ENCODE measurements at places on chromosomes 6 and 20. TPM values are rescaled to one million over a fixed set of nuclear protein-coding genes. Genes with fewer than 3 reads are reported as not detected.

- no peak for DNase-seq
Measured at GRCh38 chr6:151205721-151206600, 33.8 kb upstream of the AKAP12 start.

DNA sequence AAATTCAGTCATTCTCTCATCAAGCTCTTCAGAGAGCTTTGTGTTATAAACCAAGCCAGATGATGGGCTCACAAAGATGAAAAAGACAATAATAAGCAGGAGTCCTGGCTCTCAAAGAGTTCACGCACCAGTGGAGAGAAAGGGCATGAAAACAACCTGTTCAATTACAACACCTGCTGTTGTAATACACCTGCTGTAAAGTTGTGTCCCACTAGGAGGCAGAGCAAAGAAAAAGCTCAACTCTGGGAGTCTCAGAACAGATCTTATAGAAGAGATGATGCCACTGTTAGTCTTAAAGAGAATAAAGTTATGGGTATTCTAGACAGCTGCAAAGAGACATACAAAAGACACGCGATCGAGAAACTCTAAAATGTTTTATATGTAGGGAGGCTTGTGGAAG is 100.6 kb downstream of the DCDC2 start:
- no peak for DNase-seq

DNA sequence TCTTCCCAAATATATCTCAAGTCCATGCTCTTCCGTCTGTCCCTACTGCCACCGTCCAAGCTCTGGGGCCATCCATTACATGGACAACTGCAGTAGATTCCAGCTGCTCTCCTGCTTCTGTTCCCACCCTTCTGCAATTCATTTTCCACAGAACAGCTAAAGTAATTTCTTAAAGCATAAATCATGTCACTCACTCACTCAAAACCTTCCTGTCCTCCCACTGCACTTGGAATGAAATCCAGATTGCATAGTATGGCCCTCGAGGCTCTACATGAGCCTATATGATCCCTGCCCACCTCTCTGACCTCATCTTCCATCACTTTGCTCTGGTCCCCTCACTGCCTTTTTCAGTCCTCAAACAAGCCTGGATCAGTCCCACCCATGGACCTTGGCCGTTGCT is 10.9 kb downstream of the PHACTR2 start:
- DNase-seq = no peak

GRCh38 chr6:26017632-26017966 is 55.0 kb downstream of the TRIM38 start:
- DNase-seq = no peak

DNA sequence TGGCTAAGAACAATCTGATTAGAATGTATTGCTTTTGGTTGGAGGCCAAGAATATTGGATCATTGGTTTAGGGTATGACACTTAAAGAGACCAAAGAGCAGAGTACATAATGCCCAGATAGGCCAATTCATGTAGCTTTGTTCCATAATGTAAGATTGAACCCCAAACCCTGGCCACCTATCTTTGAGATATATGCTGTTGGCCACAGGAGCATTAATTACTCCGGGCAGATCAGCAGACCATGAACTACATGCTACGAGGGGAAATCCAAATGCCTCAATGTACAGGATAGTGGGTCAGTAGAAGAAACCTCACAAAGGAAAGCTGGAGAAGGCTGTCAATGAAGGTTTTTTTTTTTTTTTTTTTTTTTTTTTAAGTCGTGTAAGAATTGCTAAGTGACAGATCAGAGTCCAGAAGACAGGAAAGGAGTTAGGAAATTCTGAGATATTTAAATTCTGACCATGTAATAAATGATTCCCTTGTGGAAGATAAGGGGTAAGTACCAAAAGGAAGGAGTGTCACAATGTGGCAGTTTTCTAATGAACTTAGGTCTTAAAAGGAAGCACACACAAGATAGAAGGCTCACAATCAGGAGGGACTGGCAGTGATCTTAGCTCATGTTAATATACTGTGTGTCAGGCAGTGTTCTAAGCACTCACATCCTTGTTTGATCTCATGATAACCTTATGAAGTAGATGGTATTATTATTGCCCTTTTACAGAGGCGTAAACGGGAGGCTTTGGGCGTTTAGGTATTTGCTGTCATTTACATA is 61.4 kb downstream of the CARMIL1 start:
- DNase-seq = no peak

- no peak for DNase-seq
Measured at GRCh38 chr6:134288538-134289203, 29.2 kb downstream of the SGK1 start.

DNA sequence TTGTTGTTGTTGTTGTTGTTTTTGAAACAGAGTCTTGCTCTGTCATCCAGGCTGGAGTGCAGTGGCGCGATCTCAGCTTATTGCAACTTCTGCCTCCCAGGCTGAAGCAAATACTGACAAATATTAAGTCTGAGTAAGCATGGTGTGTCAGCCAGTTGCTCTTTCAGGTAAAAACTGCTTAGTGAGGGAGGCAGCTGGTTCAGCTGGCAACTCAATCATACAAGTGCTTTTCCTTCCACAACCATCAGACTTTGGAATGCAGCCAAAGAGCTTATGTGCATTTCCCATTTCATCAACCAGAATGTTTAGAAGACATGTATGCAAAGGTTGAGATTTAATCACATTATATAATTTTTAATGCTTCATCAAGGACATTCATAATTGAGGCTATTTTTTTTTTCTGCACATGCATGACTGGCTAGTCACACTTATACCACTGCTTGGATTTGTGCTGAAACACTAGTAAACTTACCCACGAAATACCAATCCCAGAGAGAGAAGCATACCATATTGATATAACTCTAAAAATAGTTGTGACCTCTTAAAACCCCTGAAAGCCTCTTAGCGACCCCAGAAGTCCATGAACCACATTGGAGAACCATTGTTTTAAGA is 56.0 kb downstream of the CLIC5 start:
- no peak for DNase-seq

GRCh38 chr6:147204060-147204785 is at the start of gene STXBP5:
Gene STXBP5 (plus strand): TSS chr6:147204417. CDS start chr6:147204533, 116 bp downstream.
- DNase-seq = no peak

GRCh38 chr20:37342231-37343177 is 3.4 kb upstream of the SRC start:
- DNase-seq = no peak

DNA sequence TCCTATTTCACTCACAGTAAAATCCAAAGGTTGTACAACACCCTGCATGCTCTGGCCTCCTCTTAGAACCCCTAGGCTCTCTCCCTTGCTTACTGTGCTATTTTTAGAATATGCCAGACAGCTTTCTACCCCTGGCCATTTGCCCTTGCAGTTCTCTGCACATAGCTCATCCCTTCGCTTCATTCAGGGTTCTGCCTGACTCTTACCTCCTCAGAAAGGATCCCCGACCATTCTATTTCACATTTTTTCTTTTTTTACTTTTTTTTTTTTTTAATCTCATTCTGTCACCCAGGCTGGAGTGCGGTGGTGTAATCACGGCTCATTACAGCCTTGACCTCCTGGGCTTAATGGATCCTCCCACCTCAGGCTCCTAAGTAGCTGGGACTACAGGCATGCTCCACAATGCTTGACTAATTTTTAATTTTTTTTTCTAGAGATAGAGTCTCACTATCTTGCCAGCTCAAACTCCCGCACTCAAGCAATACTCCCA is 33.6 kb downstream of the COMMD7 start:
- DNase-seq = no peak

DNA sequence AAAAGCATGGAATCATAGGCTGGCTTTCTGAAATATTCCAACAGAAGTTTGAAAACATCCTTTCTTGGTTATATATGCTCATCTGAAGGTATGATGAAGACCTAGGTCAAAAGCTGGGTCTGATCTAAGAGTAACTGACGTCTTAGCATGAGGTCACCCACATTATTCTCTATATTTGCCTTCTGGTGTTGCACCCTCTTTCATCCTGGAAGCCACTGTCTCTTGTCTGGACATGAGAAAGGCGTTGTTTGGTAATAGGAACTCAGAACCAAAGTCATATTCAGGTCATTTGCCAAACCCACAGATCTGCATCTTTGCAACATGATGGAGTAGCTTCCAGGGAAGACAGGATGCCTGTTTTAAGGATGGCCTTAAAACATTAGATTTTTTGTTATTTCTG is 17.6 kb downstream of the GABRR1 start:
- no peak for DNase-seq

DNA sequence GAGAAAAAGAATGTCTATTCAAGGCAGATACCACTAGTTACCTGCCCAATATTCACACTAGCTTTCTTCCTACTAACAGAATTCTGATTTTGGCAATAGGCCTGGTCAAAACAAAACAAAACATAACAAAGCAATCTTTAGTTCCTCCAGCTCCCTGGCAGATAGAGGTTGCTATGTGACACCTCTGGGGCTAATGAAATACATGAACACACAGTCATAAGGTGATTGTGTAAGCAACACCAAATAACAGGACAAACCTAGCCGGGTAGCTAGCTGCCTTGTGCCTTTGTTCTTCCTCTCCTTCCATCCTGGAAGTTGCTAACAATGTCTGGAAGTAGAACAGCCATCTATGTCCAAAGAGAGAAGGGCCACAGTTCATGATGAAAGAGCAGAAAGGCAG is 6.0 kb upstream of the HMGN3 start:
- DNase-seq = no peak

DNA sequence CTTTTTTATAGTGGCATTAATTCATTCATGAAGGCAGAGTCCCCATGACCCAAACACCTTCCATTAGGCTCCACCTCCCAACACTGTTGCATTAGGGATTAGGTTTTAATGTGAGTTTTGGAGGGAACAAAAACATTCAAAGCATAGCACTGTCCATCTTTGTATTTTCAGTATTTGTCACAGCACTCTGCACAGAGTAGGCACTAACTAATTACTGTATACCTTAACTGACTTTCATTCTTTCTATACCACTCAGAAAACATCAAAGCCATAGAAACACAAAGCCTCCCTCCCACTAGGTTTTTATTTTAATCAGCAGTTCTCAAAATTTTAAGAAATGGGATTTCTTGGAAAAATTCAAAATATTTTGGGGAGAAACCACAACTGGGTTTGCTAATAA is 21.8 kb upstream of the AHI1 start:
- DNase-seq = no peak

DNA sequence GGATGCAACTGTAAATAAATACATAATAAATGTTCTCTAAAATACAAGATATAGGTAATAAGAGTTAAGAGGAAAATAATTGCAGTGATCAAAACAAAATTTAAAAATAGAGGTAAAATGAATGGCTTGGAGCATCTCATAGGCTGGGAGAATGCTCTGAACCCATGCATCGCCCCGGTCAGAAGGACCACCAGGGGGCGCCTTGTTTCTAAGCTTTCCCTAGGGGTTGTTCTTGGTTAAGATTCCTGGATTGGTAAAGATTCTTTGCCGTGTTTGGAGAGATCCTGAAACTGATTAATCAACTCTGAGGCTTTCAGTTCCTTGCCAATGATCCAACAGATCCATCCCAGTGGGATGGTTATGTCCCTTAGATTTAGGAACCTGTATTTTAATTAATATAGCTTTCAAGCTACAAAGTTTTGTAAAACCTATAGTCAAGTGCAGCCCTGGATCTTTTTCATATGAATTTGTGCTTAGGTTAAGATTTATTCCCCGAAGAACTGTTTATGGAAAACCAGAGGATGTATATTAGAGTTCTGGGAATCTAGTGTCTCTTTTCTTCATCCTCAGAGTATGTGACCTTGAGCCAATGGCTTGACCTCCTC is 45.3 kb upstream of the PRELID3B start:
- DNase-seq = peak; percentile 53

DNA sequence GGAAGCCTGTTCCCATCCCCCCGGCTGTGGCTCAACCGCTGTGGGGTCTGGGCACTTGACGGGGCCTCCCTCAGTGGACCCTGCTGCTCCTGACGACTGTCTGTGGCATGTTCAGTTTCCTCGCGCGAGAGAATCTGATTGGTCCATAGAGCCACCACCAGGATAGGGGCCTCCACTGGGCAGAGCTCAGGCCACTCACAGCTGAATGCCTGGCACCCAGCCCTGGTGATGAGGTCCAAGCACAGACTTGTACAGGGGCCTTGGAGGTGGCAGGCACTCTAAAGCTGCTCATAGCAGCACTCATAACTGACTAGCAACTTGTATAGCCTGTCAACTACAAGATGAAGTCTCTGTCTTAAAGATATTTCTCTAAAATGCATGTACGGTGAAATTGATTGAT is 368.1 kb downstream of the NRN1 start:
- no peak for DNase-seq

GRCh38 chr6:4948781-4949450 is 54.9 kb downstream of the RPP40 start:
- DNase-seq = no peak

GRCh38 chr6:18350712-18351111 is 36.4 kb upstream of the RNF144B start:
- no peak for DNase-seq

- no peak for DNase-seq
Measured at GRCh38 chr20:58900397-58900796, 47.9 kb downstream of the GNAS start.

DNA sequence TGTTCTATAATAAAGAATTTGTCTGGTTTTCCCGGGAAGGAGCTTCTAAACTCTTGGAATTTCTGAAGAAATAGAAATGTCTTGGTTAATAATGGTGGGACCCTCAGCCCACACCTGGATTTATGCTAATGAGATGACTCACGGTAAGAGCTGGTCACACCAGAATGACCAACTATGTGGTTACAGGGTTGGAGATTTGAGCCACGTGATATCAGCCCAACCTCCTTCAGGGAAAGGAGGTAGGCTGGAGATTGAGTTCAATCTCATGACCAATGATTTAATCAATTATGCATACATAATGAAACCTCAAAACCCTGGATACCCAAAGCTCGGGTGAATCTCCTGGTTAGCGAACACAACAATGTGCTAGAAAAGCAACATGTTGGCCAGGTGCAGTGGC is 22.1 kb upstream of the CDKN1A start:
- no peak for DNase-seq

GRCh38 chr6:78701407-78701806 is 165.9 kb upstream of the IRAK1BP1 start:
- no peak for DNase-seq

- DNase-seq = no peak
Measured at GRCh38 chr6:153616506-153616905, 422.5 kb upstream of the OPRM1 start.

GRCh38 chr6:80457439-80457933 is 351.0 kb downstream of the BCKDHB start:
- no peak for DNase-seq

DNA sequence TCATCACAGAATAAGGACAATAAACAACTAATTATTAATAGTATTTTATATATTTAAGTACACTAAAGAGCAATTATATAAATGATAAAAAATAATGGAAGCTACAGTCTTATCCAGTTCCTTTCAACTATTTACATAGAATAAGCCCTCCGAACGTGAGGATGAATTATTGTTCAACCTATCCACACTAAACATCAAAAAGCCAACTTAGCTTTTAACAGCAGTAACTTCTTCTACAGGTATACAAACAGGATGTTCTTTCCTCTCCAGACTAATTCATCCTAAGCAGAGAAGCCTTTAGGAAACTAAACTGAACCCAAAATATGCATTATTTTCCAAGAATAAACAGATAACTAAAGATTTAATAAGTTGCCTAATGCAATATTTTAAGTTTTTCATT is 2.3 kb downstream of the FKBP5 start:
- DNase-seq = no peak

- no peak for DNase-seq
Measured at GRCh38 chr20:33015114-33015484, 7.6 kb downstream of the BPIFB2 start.

Gene HSPA1L
- 4.8 TPM for polyA plus RNA-seq

Gene HTR1E
- 0.73 TPM for polyA plus RNA-seq

Gene C6orf52
- 2.5 TPM for polyA plus RNA-seq

Gene SPEF1
- polyA plus RNA-seq = 3.1 TPM

Gene BMP2
- polyA plus RNA-seq = 22.8 TPM

Gene MARCKS
- polyA plus RNA-seq = 308 TPM

Gene CBLN4
- 4.1 TPM for polyA plus RNA-seq

Data from right renal pelvis (tissue), 4 donors.